ENCODE measurements at places on chromosomes 12 and 14.

GRCh38 chr14:70896981-70897380 is 10.3 kb upstream of the PCNX1 start:
- DNase-seq, result no peak

DNA sequence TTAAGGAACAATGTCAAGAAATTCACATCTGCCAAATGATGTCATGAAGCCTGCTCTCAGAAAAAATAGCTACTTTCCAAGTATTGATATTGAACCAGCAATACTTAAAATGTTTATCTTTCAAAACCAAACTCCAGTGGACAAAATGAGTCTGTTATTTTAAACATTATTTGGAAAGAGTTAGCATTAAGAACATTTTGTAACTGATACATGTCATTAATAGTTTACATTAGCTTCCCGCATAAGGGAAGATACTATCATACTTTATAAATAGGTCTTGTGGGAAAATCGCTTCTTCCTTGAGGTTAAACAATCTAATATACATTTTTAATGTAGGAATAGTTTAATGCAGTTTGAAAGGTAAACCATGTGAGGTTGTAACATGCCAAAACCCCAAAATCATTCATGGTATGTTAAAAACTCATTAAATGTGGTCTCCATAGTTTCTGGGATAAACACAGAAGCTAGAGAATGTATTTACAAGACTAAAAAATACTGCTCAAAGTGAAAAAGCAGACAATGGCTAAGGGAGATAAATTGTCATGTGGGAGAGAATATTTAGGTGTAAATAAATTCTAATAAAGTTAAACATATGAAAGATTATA is 73.4 kb upstream of the ATP2B1 start:
- DNase-seq, result no peak

DNA sequence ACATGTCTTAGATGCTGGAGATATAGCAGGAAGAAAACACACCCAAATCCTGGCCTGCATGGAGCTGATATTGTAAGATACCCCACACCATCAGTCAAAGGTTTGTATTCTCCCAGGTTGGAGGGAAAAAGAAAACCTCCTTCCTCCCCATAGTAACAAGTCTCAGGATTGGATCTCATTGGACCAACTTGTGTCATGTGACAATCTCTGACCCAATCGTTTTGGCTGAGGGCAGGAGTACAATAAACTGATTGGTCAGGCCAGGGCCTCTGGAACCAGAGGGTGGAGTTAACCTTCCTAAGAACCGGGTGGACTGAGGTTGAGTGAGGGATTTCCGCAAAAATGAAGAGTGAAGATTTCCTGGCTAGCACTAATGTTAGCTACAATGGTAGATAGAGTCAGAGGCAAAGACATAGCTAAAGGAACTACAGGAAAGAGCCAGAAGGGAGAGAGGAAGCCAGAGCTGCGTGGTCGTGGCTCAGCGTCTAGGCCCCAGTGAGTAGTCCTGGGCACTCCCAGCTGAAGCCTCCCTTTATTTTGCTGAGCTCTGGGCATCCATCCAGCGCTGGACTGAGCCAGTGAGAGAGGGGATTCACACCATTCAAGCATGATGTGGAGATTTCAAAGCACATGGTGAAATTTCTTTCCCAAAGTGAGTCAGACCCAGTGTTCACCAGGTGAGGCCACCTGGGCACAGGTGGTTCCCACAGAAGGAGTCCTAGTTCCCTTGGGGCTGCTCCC is 219.9 kb downstream of the AACS start:
- no peak for DNase-seq

DNA sequence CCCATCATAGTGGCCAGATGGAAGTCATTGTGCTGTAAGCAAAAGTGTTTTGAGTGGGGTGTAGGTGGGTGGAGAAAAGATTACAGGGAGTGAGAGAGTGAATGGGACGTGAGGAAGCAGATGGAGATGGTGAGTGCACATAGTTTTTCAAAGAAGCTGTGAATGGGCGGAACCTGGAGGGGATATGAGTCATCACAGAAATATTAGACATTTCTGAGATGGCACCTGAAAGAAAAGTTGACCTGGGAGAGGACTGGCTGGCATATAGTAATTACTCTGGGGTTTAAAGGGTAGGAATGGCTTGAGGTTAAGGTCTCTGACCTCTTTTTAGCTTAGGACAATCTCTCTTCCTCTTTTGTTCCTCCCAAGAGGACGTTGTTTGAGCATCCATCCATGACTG is 50.5 kb downstream of the ANO4 start:
- DNase-seq, result no peak

DNA sequence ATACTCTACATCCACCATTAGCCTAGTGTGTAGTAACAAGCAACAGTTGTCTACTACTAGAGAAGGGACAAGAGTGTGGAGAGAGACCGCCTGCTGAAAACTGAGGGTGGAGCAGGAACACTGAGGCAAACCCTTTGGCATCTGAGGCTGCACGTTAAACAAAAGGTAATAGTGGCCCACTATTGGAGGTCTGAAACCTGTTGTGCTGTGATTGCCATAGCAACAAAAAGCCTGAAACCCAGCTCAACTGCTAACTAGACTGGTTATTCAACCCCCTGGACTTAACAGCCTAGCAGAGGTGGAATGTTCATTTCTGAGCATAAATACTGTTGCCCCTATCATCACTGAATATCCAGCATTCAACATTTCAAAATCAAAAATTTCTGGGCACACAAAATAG is 43.0 kb downstream of the PPP4R4 start:
- no peak for DNase-seq

DNA sequence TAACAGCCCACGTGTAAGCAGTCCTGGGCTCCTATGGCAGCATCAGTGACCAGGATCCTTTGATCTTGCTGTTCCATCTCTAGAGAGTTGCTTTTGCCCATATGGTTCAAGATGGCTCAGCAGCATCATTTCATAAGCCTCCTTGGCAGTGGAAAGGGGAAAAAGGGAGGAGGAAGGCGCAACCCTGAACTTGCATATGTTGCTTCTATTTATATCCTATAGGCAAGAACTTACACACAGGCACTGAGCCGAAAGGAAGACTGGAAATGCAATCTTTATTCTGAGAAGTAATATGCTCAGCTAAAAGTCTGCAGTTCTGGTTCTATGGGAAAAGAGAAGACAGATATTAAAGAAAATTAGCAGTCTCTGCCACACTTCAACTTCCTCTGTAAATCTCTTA is 167.7 kb upstream of the PLXNC1 start:
- DNase-seq, result no peak

DNA sequence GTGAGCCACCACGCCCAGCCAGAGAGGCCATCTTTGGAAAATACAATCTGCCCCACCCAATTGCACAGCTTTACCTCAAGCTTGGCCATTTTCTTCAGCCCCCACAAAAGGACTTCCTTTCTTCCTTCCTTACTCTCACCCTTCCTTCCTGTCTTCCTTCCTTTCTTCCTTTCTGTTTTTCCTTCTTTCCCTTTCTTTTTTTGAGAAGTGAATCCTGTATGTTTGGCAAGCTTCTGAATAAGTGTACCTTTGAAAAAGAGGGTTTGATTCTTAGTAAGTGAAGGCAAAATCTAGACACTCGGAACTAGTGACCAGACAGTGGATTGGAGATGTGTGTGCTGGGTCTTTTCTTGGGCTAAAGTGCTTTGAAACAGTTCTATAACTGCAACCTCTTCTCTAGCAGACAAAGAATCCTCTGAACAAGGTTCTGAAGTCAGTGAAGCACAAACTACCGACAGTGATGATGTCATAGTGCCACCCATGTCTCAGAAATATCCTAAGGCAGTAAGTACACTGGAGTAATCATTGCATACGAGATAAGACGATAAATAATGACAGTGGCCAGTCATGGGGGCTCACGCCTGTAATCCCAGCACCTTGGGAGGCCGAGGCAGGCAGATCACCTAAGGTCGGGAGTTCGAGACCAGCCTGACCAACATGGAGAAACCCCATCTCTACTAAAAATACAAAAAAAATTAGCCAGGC is 49.5 kb downstream of the SUPT16H start:
- no peak for DNase-seq

- DNase-seq, result peak; percentile 26
Observed at GRCh38 chr12:30792648-30793499, 38.1 kb upstream of the CAPRIN2 start.

GRCh38 chr14:74667758-74668157 is 45.1 kb downstream of the AREL1 start:
- DNase-seq, result no peak

- no peak for DNase-seq
Observed at GRCh38 chr14:78834766-78835451, 664.7 kb downstream of the NRXN3 start.

DNA sequence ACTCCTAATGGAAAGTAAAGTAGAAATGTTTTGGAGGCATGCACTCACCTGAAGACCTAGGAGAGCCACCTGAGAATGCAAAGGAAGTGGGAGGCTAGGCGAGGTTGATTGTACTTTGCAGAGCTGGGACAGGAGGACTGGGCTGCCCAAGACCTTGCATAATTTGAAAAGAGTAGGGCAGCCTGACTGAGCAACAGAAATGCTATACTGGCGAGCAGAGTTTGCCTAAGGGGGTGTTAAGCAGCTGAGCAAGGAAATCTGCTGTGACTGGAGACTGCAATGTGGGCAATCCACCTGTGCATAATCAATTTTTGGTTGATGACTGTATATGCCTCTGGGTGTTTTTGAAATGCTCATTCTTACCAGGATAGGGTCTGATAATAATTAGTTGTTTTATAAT is 834.1 kb downstream of the TRHDE start:
- DNase-seq, result no peak

DNA sequence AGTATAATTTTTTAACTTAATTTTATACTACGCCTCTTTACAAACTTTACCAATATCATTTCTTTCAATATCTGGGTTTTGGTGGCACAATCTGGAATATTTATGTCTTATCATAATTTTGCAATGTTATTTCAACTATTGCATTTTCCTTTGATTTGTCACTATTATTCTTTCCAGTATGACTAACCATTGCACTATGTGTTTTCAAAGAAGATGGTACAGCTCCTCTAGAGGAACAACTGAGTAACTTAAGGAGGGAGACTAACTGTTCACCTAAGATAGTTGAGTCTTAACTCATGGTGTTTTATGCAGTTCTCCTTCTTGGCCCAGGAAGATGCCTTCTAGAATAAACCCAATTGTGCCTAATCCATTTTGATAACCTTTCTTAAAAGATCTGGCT is 60.5 kb upstream of the KIF21A start:
- DNase-seq, result no peak

DNA sequence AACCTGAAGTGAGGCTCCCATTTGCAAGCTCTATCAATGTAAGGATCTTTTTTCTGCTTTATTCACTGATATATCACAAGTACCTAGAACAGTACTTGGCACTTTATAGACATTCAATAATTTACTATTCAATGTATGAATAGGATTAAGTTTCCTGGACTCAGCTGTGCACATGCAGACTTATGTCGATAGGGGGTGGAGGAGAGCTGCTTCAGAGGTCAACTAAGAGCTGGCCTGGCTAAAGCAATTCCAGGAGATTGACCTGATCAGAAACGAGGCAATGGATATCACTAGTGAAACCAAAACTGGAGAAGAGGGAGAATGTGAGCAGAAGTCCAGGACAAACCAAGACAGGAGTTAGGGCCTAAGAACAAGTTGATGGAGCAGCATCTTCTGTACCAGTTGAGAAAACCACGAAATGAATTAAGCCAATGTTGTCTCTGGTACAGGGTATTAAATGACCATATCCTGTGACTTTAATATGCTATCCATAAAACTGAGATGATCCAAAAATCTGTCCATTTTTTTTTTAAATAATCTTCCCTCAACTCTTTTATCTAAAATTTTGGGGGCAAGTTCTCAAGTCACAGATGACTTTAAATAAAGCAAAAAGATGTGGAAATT is 169.2 kb downstream of the PIK3C2G start:
- no peak for DNase-seq

GRCh38 chr12:6363330-6364043 is 11.9 kb downstream of the SCNN1A start:
- DNase-seq, result peak; percentile 33

DNA sequence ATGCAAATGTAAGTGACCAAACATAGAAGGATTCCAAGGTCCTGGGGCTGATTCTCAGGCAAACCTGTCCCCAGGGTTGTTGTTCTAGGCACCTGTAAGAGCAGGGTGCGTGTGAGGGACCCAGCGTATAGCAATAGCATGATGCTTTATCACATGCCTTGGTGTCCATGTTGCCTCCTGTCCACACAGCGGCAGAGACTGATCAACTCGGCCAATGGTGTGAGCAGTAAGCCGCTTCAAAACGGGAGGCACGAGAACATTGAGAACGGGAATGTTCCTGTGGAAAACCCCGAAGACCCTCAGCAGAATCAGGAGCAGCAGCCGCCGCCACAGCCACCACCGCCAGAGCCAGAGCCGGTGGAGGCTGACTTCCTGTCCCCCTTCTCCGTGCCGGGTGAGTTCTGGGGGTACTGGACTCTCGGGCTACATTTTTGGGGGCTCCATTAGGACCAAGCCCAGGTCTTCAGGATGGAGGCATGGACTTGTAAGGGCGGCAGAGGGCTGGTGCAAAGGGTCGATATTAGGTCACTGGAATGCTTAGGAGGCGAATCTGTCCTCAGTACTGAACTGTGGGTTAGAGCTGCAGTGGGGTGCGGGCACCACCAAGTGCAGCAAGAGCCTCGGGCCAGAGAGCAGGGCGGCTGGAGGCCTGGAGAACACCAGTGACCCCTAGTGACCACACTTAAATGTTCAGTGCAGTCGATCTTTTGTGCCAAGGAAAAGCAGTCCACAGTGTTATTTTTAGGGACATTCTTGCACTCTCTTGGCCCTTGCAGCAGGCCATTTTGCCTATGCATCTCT is 57.2 kb upstream of the RIN3 start:
- DNase-seq, result peak; percentile 53

DNA sequence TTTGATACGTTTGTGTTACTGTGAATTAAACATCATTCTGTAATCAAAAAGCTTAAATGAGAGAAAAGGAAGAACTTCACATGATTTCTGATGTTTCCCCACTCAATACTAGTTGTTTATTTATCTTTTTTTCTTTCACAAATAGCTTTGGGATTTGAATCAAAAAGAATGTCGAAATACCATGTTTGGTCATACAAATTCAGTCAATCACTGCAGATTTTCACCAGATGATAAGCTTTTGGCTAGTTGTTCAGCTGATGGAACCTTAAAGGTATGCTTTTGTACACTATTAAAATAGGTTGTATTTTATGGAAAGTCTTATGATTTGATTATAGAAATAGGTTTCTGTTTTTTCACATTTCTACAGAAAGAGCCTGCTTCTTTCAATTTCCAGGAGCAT is 41.5 kb downstream of the APAF1 start:
- DNase-seq, result no peak

- no peak for DNase-seq
Observed at GRCh38 chr12:4587108-4587507, 25.1 kb downstream of the DYRK4 start.

DNA sequence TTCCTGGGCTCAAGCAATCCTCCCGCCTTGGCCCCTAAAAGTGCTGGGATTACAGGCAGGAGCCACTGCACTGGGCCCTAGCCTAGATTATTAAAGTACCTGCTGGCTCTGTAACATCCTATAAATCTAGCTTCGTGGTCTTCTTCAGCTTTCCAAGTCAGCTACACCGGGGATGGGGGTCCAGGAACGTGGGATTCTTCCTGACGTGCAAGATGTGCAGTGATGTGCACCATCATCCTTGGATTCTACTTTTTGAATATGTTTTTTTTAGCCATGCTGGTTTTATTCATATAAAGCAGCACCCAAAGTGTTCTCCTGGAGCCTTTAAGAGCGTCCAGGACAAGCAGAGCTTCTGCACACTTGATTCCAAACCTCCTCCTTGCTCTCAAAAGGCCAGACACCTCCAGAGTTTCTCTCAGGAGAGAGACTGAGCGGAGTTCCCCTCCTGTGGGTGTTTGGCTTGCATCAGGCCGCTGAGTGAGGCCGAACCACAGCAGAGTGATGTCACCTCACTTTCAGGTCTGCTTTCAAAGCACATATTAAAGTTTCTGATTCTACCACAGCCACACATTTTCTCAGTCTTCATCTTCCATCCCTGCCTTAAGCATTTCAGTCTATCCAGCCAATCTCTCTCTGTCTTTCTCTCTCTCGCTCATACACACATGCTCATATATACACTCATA is 33.4 kb downstream of the VCPKMT start:
- no peak for DNase-seq

All from T1000 (cell line).